Thymus (tissue), 14 donors: ENCODE measurements at places on chromosomes 1 and 21. TPM values are rescaled to one million over a fixed set of nuclear protein-coding genes. Genes with fewer than 3 reads are reported as not detected.
A peak's percentile ranks its signal among the peaks of the same experiment; 100 is the strongest.

GRCh38 chr21:41255190-41255589 is 61.4 kb upstream of the FAM3B start:
- H3K27ac ChIP-seq, result no peak overlapping the region
- no peaks in the 10 kb centered on the region for H3K36me3 ChIP-seq
- no peak overlapping the region for H3K4me3 ChIP-seq
- no peaks in the 10 kb centered on the region for H3K4me1 ChIP-seq

DNA sequence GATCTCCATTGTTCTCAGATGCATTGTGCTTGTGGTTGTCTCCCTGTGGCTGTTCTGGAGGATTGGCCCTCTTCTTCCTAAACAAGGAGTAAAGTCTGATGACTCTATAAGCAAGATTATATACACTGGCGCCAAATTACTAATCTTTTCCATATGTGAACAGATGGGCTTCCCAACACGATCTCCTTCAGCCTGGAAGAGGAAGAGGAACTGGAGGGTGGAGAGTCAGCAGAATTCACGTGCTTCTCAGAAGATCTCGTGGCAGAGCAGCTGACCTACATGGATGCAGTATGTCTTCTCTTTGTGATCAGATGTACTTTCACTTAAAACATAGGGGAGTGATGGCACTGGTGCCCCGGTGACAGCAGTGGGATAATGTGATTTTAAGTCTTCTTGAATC is 78.7 kb downstream of the RGL1 start:
- no peak for DNase-seq
- no peak overlapping the region for H3K4me3 ChIP-seq
- H3K36me3 ChIP-seq, result peaks cover 3% of the 10 kb centered on the region
- H3K4me1 ChIP-seq, result peaks cover 6% of the 10 kb centered on the region
- H3K27ac ChIP-seq, result peak overlapping the region; percentile 13
- H3K27me3 ChIP-seq, result no peaks in the 10 kb centered on the region

- no peaks in the 10 kb centered on the region for H3K4me1 ChIP-seq
- H3K36me3 ChIP-seq, result no peaks in the 10 kb centered on the region
- DNase-seq, result no peak
- no peak overlapping the region for H3K4me3 ChIP-seq
Measured at GRCh38 chr1:17304151-17304825, 3.7 kb upstream of the PADI4 start.

OSCP1 gene
- 4.0 TPM for total RNA-seq

ST6GALNAC3 gene
- total RNA-seq, result 1.8 TPM

- no peak overlapping the region for H3K27ac ChIP-seq
- H3K4me3 ChIP-seq, result no peak overlapping the region
- DNase-seq, result no peak
- no peaks in the 10 kb centered on the region for H3K4me1 ChIP-seq
- no peaks in the 10 kb centered on the region for H3K27me3 ChIP-seq
- no peaks in the 10 kb centered on the region for H3K36me3 ChIP-seq
Measured at GRCh38 chr1:211822677-211823407, 7.7 kb downstream of the LPGAT1 start.

GRCh38 chr1:162108426-162108825 is 38.9 kb downstream of the NOS1AP start:
- no peaks in the 10 kb centered on the region for H3K27me3 ChIP-seq
- no peak for DNase-seq
- H3K4me1 ChIP-seq, result no peaks in the 10 kb centered on the region
- H3K4me3 ChIP-seq, result no peak overlapping the region
- H3K36me3 ChIP-seq, result no peaks in the 10 kb centered on the region
- H3K27ac ChIP-seq, result no peak overlapping the region

GRCh38 chr1:239686386-239686785 is 300.0 kb downstream of the CHRM3 start:
- H3K4me1 ChIP-seq, result no peaks in the 10 kb centered on the region
- H3K4me3 ChIP-seq, result no peak overlapping the region
- DNase-seq, result no peak
- no peaks in the 10 kb centered on the region for H3K36me3 ChIP-seq

- no peak for DNase-seq
- H3K4me1 ChIP-seq, result peaks cover 65% of the 10 kb centered on the region
- H3K4me3 ChIP-seq, result no peak overlapping the region
- no peaks in the 10 kb centered on the region for H3K27me3 ChIP-seq
Measured at GRCh38 chr1:207830788-207831187, 78.9 kb downstream of the CD46 start.

DNA sequence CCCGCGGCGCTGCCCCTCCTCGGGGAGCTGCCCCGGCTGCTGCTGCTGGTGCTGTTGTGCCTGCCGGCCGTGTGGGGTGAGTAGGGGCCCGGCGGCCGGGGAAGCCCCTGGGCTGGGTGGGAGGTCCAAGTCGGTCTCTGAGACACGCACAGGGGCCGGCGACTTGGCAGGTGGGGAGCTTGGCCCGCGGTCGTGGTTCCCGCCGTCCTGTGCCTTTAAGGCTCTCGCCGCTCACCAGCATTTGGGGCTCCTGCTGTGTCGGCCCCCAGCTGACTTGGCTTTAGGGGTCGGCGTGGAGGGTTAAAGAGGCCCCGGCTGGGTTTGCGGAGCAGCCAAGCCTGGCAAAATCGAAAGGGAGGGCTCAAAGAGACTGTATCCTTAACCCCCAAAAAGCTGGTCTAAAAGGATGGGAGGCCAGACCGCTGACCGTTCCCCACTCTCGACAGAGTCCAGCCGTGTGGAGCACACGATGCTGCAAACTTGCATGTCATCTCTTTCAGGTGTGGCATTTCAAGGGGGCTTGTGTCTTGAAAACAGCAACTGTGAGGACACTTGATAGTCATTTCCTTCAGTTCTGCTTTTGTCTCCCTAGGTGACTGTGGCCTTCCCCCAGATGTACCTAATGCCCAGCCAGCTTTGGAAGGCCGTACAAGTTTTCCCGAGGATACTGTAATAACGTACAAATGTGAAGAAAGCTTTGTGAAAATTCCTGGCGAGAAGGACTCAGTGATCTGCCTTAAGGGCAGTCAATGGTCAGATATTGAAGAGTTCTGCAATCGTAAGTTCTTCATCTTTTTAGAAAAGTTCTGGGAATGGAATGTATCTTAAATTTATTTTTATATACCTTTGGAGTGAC is 540 bp downstream of the CD55 start:
- H3K4me1 ChIP-seq, result no peaks in the 10 kb centered on the region
- DNase-seq, result no peak
- H3K36me3 ChIP-seq, result no peaks in the 10 kb centered on the region
- H3K27me3 ChIP-seq, result no peaks in the 10 kb centered on the region
- peak overlapping the region; percentile 88 for H3K4me3 ChIP-seq

- H3K27ac ChIP-seq, result no peak overlapping the region
- no peaks in the 10 kb centered on the region for H3K27me3 ChIP-seq
- no peak for DNase-seq
Measured at GRCh38 chr1:11777658-11778322, 15.8 kb downstream of the C1orf167 start.

UBR4 gene
- total RNA-seq, result 38.3 TPM

- H3K27ac ChIP-seq, result no peak overlapping the region
- H3K36me3 ChIP-seq, result no peaks in the 10 kb centered on the region
- H3K4me1 ChIP-seq, result no peaks in the 10 kb centered on the region
Measured at GRCh38 chr1:187928288-187928687, 1099.5 kb downstream of the PLA2G4A start.

GRCh38 chr1:29805122-29805895 is 569.0 kb downstream of the PTPRU start:
- no peak overlapping the region for H3K4me3 ChIP-seq
- DNase-seq, result no peak
- no peaks in the 10 kb centered on the region for H3K27me3 ChIP-seq
- H3K27ac ChIP-seq, result no peak overlapping the region
- no peaks in the 10 kb centered on the region for H3K4me1 ChIP-seq

DNA sequence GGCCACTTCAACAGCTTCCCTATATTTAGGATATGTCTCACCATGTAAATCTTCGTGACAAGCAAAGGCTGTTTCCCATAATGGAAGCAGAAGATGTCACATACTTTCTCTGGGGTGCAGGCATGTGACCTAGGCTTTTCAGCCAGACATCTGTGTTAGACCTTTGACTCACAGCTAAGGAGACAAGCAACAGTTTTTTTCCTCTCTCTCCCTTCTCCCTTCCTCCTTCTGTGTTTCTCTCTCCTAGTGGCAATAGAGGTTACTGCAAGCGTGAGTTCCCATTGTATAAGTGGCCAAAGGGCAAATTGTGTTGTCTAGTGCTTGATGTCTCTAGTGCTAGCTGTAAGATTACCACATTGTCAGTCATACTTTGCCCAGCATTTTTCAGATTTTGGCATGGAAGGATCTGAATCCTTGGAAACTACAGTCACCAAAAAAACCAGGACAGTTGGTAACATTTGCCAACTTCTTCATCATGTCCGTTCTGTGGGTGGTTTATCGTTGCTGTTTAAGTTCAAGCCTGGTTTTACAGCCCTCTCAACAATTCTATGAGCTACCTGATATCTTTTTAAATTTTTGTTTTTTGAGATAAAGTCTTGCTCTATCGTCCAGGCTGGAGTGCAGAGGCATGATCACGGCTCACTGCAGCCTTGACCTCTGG is 44.4 kb upstream of the RABGAP1L start:
- no peak overlapping the region for H3K27ac ChIP-seq
- H3K27me3 ChIP-seq, result no peaks in the 10 kb centered on the region
- no peaks in the 10 kb centered on the region for H3K4me1 ChIP-seq
- H3K36me3 ChIP-seq, result no peaks in the 10 kb centered on the region
- H3K4me3 ChIP-seq, result no peak overlapping the region

SYT14 gene
- 0.05 TPM for total RNA-seq

GRCh38 chr1:189192741-189193520 is 1284.7 kb downstream of the BRINP3 start:
- no peak for DNase-seq
- no peak overlapping the region for H3K4me3 ChIP-seq
- no peaks in the 10 kb centered on the region for H3K27me3 ChIP-seq
- H3K27ac ChIP-seq, result no peak overlapping the region
- H3K4me1 ChIP-seq, result no peaks in the 10 kb centered on the region

DNA sequence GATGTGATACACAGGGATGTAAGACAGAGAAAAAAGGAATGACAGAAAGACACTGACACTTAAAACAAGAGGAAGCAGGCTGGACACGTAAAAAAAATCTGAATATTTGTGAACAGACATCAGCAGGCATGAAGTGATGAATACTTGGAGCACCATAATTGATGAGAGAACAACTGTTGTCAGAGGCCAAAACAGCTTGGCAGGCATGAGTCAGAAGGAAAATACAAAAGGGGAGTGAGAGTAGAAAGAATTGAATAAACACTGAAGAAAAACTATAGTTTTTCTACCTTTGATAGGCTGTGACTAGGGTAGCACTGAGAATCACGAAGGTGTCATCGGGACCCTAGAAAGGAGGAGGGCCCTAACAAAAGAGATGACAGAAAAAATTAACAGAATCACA is 21.6 kb upstream of the GUCA2A start:
- no peak overlapping the region for H3K4me3 ChIP-seq
- H3K36me3 ChIP-seq, result peaks cover 22% of the 10 kb centered on the region
- no peak for DNase-seq

- no peaks in the 10 kb centered on the region for H3K36me3 ChIP-seq
- DNase-seq, result no peak
- H3K4me1 ChIP-seq, result no peaks in the 10 kb centered on the region
- no peak overlapping the region for H3K4me3 ChIP-seq
- H3K27ac ChIP-seq, result no peak overlapping the region
Measured at GRCh38 chr1:224565186-224565585, 50.9 kb upstream of the CNIH3 start.

DNA sequence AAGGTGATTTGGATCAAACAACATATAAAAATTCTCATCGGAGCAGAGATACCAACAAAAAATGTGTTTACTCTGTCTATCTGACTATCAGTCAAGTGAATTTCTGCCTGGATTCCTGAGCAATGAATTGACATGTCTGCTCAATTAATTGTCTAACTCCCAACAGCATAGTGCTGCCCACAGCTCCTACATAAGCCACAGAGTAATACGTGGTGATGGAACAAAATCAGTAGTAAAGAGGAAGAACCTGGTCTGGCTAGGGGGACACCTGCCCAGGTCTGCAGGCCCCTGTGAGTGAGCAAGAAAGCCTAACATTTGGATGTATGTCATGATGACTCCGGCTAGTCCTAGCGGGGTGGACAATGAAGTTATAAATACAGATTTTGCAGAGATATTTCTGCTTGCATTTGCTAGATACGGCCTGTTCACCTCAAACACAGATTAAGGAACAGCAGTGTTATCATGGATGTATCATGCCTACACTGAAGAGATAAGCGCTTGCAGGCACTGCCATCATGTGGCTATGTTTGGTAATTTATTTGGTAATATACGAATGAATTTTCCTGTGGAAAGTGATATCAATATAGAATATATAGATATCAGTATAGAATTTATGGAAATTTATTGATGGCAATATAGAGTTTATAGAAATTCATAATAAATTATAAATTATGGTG is 69.6 kb upstream of the LRRC8B start:
- DNase-seq, result peak; percentile 32
- H3K27ac ChIP-seq, result no peak overlapping the region
- no peaks in the 10 kb centered on the region for H3K27me3 ChIP-seq
- H3K36me3 ChIP-seq, result no peaks in the 10 kb centered on the region

DNA sequence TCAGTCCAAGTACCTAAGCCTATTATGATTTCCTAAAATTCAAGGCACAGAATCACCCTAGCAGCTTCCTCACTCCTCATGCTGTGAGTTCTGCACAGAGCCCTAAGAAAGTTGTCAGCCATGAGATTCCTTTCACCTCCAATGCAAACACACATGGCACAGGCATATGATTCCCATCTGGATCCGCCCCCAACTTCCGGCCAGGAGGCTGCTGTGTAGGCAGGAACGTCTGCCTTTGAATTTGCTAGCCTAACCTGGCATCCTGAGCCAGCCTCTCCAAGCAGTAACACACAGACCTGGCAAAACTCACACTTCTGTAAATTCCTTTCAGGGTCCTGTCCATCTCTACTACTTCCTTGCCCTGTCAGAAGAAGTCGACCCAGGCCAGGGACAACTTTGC is 521.1 kb upstream of the BEND5 start:
- DNase-seq, result no peak
- H3K4me1 ChIP-seq, result no peaks in the 10 kb centered on the region
- H3K27me3 ChIP-seq, result no peaks in the 10 kb centered on the region

OR6N1 gene
- total RNA-seq, result not detected

DNA sequence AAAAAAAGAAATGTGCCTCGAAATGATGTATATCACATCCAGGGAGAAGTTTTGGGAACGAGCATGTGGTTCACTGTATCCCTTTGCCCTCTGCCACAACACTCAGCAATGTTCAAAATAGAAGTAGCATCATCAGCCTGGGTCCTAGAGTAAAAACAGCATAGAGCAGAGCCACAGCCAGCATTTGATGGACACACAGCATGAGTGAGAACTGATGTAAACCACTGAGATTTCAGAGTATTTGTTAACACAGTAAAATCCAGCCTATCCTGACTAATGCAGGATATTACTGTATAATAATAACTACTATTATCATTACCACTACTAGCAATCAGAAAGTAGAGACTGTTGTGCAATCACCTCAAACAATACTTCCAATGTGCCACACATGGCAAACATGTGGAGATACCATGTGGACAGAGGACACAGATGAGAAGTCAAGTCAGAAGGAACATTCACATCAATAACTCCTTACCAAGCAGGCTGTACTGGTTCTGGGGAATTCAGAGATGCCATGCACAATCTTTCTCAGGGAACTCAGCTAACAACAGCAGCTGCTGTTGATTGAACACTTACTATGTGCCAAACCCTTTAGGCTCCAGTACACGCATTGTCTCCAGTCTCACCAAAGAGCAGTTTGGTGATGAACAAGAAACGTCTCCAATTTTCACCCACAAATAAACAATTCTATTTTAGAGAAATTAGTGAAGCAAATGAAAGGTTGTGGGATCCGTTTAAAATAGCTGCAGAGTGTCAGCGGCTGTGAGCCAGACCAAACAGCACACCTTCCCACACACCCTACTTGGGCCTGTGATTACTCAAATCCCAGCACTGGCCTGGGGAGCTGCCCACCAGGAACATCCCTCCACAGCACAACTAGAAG is 16.6 kb upstream of the GFI1 start:
- H3K4me1 ChIP-seq, result peaks cover 17% of the 10 kb centered on the region
- no peaks in the 10 kb centered on the region for H3K27me3 ChIP-seq
- peak overlapping the region; percentile 91 for H3K27ac ChIP-seq
- no peaks in the 10 kb centered on the region for H3K36me3 ChIP-seq

ICOSLG gene
- 1.1 TPM for total RNA-seq

RGL1 gene
- total RNA-seq, result 9.1 TPM

RGS16 gene
- total RNA-seq, result 8.3 TPM
